ENCODE measurements at places on chromosomes 4 and X.

GRCh38 chrX:121949041-121949760 lies 901.8 kb downstream of the GLUD2 start:
- no peak for DNase-seq

- DNase-seq: no peak
Measured at GRCh38 chr4:1793940-1794808, 1.1 kb downstream of the FGFR3 start.

DNA sequence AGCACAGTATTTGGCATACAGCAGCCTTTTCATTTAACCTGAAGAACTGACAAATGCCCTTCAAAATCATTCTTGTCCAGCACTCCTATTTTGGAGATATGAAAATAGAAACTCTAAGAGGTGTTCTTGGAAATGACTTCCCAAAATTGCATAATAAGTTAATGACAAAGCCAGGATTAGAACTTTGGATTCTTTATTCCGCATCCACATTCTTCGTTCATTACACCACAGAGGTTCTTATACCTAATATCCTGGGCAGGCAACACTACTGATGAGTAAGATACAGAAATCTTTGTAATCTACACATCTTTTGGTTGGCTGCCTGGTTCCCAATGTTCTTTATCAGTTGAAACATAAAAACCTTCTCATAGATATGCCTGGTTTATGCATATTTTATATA lies 5.9 kb downstream of the COL25A1 start:
- DNase-seq: no peak

- DNase-seq: no peak
Measured at GRCh38 chrX:72685810-72686456, 28.2 kb downstream of the PHKA1 start.

DNA sequence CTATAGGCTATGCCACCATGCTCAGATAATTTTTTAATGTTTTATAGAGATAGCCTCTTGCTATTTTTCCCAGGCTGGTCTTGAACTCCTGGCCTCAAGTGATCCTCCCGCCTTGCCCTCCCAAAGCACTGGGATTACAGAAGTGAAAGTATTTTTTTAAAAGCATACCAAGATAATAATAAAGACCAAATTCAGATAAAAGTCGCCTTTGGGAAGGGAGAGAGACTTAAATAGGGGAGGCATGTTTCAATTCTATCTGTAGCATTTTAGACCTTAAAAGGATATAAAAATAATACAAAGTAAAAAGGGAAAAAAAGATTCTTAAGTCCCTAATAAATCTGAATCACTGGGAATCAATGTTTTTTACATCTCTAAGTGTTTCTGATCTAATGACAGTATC lies 108.9 kb downstream of the AFAP1 start:
- no peak for DNase-seq
